Parietal lobe (tissue), 2 donors: ENCODE measurements at places on chromosomes 3 and 15. TPM values are rescaled to one million over a fixed set of nuclear protein-coding genes. Genes with fewer than 3 reads are reported as not detected.

SEMA3G gene
- total RNA-seq, result 2.8 TPM

FGF7 gene
- total RNA-seq, result 0.94 TPM

RAB5A gene
- total RNA-seq, result 96.7 TPM

LDHAL6B gene
- not detected for total RNA-seq

CCDC9B gene
- 4.4 TPM for total RNA-seq

SMAD6 gene
- total RNA-seq, result 2.5 TPM
